ENCODE measurements at places on chromosomes 5 and 9.
A peak's percentile ranks its signal among the peaks of the same experiment; 100 is the strongest.

- peak; percentile 39 for DNase-seq
These were observed 557.9 kb upstream of the GRAMD2B start for GRCh38 chr5:125865166-125865815.

DNA sequence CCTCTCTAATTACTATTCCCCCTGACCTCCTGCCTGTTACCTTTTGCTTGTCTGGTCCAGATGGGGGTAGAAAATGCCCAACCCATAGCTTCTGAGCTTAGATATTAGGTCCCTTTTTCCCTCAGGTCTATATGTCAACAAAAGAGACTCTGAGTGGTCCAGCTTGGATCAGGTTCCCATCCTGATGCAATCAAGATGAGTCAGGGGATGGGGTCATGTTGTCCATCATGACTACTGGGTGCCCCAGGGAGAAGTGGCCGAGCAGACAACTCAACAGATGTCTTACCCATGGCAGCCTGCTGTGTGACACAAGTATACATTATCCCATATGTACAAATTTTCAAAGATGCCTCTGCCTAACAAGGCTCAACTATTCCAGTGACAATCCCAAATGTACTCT lies 9.1 kb upstream of the ANKH start:
- peak; percentile 62 for DNase-seq

DNA sequence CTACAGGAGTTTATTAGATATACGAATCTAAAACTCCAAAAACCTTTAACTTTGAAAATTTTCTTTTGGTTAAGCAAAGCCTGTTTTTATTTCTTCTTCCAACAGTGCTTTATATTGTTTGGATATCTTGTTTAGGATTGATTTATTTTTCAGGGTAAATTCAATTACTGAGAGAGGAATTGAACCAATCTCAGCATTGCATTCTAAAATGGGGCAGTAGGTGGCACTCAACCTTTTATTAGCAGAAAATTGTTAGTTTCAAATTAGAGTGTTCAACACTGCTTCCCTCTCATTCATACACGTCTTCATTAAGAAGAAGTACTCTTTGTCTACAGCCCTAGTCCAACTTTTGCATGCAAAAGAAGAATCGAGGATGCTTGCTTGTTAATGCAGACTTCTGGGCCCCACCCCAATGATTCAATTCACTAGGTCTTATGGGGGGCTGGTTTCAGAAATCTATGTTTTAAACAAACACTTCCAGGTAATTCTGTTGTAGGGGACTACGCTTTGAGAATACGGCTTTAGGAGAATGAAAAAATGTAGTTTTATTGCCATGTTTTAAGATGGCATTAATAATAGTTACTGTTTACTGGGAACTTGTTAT lies 26.6 kb downstream of the MRPL22 start:
- no peak for DNase-seq

GRCh38 chr9:136282272-136282861 lies 21.5 kb downstream of the CCDC187 start:
- DNase-seq: no peak

- no peak for DNase-seq
These were observed 6.7 kb downstream of the CDC37L1 start for GRCh38 chr9:4686112-4686511.

- DNase-seq: no peak
These were observed 46.8 kb upstream of the CLPTM1L start for GRCh38 chr5:1391691-1392090.

GRCh38 chr9:77956555-77956954 lies 75.1 kb downstream of the GNAQ start:
- DNase-seq: no peak

- no peak for DNase-seq
These were observed 7.2 kb downstream of the ERGIC1 start for GRCh38 chr5:172841256-172841655.

- no peak for DNase-seq
These were observed 53.2 kb downstream of the TTC39B start for GRCh38 chr9:15253786-15254185.

- no peak for DNase-seq
These were observed 633 bp upstream of the PPP1R26 start for GRCh38 chr9:135478829-135479468.

GRCh38 chr9:5587024-5587423 lies 41.9 kb upstream of the RIC1 start:
- peak; percentile 89 for DNase-seq

- DNase-seq: no peak
These were observed 323.0 kb downstream of the TMEM167A start for GRCh38 chr5:82754036-82754746.

- DNase-seq: no peak
These were observed 3.2 kb downstream of the MAP1B start for GRCh38 chr5:72110394-72111013.

- no peak for DNase-seq
These were observed 3.0 kb downstream of the GRK6 start for GRCh38 chr5:177429248-177430040.

DNA sequence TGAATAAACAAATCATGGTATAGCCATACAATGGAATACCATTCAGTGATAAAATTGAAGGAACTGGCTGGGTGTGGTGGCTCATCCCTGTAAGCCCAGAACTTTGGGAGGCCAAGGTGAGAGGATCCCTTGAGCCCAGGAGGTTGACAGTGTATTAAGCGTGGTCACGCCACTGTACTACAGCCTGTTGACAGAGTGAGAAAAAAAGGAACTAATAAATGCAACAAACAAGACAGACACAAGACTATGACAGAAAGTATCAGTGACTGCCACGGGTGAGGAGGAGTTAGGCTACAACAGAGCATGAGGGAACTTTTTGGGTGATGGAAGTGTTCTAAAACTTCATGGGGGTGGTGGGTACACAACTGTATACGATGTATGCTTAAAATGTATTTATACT lies 2.2 kb downstream of the FNIP1 start:
- DNase-seq: no peak

- peak; percentile 54 for DNase-seq
These were observed 258.7 kb upstream of the CLINT1 start for GRCh38 chr5:158117467-158118160.

DNA sequence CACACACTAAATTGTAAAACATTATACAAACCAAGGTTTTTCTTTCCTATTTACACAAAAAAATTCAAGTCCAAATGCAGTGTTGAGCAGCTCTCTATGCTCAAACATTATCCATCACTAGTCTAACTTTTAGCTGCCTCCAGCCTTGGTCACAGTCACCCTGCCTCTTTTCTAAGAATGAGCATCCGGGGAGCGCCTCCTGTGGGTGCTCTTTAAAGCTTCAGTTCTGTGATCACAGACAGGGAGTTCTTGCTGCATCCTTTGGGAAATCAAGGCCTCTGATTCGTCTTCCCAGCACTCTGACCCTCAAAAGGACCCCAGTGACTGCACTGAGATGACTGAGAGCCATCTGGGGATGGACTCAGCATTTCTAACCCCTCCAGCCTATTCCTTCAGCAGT lies 289.6 kb downstream of the SEC61B start:
- DNase-seq: no peak

DNA sequence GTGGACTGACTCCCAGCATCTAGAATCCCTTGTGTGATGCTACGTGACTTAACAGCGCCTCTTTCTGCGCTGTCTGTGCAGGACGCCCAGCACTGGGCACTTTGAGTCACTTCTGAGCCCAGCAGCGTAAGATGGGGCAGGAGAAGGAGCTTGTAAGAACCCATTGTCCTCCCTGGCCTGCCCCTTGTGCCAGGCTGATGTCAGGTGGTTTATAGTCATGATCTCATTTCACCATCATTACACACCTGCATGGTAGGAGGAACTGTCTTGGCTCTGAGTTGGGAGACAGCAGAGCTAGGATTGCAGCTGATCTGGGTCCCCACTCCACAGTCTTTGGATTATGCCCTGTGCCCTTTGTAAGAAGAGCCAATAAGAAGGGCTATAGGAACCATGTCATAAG lies 12.2 kb downstream of the ERGIC1 start:
- DNase-seq: no peak

DNA sequence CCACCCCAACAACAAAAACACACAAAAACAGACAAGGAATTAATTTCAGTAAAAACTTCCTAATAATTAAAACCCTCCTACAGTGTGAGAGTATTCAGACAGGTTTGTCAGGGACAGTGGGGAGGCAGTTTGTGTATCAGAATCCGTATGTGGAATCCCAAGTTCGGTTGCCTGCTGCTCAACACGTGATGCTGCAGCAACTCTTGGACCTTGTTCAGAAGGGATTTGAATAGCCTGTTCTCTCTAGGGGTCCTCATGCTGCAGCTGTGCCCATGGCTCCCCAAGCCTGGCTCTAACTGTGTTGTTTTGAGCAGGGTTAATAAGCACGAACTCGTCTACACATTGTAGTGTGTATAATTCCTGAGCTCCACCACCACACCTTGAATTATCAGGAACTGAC lies 28.7 kb downstream of the TLE4 start:
- DNase-seq: no peak

GRCh38 chr5:41695920-41696582 lies 174.2 kb downstream of the OXCT1 start:
- DNase-seq: peak; percentile 15

DNA sequence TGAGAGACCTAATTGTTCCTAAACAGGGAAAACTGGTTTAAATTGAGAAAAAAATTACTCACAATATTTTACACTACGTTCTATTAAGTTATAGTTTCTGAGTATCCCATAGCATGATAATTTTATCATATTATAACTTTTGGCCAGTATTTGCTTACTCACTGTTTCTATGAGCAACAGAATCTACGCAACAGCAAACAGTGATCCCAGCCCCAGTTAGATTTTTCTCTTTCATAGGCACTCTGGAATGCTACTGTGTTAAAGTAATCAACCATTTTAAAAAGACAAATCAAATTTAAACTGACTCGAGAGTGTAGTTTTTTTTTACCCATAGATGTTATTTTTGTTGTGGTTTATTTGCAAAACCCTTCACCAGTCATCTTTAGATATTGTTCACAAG lies 107.2 kb downstream of the XRCC4 start:
- peak; percentile 5 for DNase-seq

DNA sequence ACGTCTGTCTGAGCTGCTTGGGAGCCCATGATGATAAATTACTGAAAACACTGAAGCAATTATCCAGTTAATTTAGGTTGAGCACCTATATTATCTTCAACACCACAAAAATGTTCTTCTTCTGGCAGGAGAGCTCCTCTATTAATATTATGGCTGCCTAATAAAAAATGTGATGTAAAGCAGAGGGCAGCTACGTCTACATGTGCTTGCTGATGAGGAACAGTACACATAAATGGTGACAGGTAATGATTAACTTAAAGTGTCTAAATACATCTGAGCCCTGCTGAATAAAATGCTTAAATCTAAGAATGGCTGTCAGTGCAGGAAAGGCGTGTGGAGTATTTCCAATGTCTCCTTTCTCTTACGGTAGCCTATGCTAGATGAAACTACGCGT lies 131.3 kb upstream of the NR3C1 start:
- DNase-seq: no peak

DNA sequence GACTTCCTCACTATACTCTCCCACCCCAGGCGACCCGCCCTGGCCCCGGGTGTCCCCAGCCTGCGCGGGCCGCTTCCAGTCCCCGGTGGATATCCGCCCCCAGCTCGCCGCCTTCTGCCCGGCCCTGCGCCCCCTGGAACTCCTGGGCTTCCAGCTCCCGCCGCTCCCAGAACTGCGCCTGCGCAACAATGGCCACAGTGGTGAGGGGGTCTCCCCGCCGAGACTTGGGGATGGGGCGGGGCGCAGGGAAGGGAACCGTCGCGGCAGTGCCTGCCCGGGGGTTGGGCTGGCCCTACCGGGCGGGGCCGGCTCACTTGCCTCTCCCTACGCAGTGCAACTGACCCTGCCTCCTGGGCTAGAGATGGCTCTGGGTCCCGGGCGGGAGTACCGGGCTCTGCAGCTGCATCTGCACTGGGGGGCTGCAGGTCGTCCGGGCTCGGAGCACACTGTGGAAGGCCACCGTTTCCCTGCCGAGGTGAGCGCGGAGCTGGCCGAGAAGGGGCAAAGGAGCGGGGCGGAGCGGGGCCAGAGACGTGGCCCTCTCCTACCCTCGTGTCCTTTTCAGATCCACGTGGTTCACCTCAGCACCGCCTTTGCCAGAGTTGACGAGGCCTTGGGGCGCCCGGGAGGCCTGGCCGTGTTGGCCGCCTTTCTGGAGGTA lies 2.1 kb downstream of the CA9 start:
- DNase-seq: peak; percentile 34

DNA sequence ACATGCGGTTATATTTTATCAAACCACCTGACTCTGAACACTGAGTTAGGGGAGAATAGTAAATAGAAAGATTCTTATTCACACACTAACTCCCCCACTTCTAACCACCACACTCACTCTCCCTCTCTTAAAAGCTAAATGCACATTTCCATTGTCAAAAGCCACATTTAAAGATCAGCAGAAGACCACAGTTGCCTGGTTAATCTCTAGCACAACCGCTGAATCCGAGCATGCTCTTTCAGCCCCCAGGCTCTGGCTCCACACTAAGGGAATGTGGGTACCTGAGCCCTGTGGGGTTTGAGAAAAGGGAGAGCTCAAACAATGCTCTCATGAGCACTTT lies 35.7 kb downstream of the PFDN1 start:
- no peak for DNase-seq

DNA sequence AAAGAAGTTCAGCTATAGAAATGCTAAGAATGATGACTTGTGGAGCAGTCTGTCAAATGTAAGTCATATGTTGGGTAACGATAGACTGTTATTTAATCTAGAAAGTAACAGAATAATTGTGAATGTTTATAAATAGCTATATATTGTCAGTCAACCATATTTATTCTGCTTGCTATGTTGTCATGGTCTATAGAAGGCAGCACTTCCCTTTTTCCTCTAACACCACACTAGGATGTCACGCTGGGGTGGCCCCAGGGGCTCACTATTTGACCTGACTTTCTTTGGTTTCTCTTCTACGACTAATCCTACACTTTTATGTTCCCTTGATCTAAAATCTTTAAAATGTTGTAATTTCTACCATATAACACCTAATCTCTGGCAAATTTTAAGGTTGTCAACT lies 20.5 kb downstream of the ERAP2 start:
- DNase-seq: no peak

GRCh38 chr5:123180178-123180577 lies 91.1 kb downstream of the PRDM6 start:
- no peak for DNase-seq

DNA sequence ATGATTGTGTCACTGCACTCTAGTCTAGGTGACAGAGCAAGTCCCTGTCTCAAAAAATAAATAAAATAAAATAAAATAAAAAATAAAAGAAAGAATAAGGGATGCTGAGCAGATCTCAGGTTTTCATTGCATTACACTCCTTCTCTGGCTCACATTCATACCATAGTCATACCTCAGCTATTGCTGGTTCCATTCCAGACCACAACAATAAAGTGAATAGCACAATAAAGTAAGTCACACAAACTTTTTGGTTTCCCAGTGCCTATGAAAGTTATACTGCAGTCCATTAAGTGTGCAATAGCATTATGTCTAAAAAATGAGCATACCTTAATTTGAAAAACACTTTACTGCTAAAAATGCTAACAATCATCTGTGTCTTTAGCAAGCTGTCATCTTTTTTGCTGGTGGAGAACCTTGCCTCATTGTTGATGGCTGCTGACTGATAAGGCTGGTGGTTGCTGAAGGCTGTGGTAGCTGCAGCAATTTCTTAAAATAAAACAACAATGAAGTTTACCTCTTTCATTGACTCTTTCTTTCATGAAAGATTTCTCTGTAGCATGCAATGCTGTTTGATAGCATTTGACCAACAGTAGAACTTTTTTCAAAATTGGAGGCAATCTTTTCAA lies 415.7 kb downstream of the ZNF608 start:
- DNase-seq: peak; percentile 13

- DNase-seq: no peak
These were observed 390.4 kb upstream of the PRR16 start for GRCh38 chr5:120073722-120074121.

- peak; percentile 55 for DNase-seq
These were observed 1.1 kb downstream of the FKBP15 start for GRCh38 chr9:113219969-113220368.

GRCh38 chr5:97943036-97943435 lies 760.0 kb upstream of the RIOK2 start:
- no peak for DNase-seq

Data from fibroblast of skin of scalp (primary cell).